Activated CD4-positive, alpha-beta T cell treated with anti-CD3 and anti-CD28 coated beads, Interleukin-2, amount 10 ng/mL, durations not matched to agents 24 days and 14 days (primary cell): ENCODE measurements at places on chromosomes 2 and 18. TPM values are rescaled to one million over a fixed set of nuclear protein-coding genes. Genes with fewer than 3 reads are reported as not detected.

The MAL gene
- 166 and 167 TPM in 2 replicates for total RNA-seq

DNA sequence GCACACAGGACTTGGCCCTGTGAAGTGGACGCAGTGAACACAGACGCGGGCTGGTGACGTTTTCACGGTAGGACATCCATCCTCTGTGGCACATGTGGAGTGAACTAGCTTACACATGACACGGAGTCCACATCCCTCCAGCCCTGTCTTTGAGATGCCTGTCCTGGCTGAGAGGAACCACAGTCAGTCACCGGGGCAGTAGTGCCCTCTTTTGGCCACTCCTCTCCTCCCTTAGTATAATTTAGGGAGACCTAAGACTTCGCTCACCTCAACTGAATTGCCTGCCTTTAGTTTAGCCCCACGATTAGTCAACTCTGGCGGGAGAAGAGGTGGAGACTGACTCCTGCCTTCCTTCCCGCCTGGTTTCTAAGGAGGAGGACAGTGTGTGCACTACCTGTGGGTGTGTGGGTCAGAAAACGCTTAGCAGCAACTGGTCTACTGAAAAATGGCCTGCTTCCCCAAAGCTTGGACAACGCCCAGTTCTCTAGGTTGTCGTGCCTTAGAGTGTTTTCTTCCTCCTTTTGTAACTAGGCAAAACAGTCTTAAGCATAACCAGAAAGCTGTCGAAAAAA lies 70.6 kb downstream of the MBP start:
- H3K36me3 ChIP-seq = peaks cover 65% of the 10 kb centered on the region
- H3K27me3 ChIP-seq = no peaks in the 10 kb centered on the region
- H3K4me1 ChIP-seq = peaks cover 81% of the 10 kb centered on the region
- peak overlapping the region; percentile 97 for H3K27ac ChIP-seq

- no peaks in the 10 kb centered on the region for H3K27me3 ChIP-seq
- H3K4me3 ChIP-seq = no peak overlapping the region
- no peak for DNase-seq
- H3K36me3 ChIP-seq = peaks cover 44% of the 10 kb centered on the region
These were observed 83.0 kb upstream of the ATG16L1 start for GRCh38 chr2:233168445-233168844.

DNA sequence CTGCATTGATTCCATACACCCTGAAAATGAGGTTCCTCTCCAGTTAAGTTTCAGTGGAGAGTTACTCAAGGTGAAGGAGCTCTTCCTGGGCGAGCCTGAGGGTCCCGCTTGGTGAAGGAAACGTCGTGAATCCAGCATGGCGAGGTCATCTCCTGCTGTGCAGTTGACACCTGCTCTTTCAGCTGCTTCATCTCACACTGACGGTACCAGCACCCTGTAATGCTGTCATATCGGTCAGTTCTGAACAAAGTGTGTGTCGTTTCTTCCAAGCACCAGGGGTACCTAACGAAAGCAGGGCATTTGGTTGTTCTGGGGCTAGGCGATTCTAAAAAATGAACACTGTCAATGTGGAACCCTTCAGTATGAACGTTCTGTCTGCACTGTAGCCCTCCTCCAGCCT lies 52.6 kb downstream of the ITGB1BP1 start:
- H3K27me3 ChIP-seq = peaks cover 2% of the 10 kb centered on the region
- DNase-seq = no peak
- H3K36me3 ChIP-seq = no peaks in the 10 kb centered on the region
- H3K4me1 ChIP-seq = no peaks in the 10 kb centered on the region
- peak overlapping the region; percentile 72 for H3K27ac ChIP-seq
